A549 treated with ZK216348 at 1 μM for 4 hours (cell line): ENCODE measurements at places on chromosomes 13 and 19. TPM values are rescaled to one million over a fixed set of nuclear protein-coding genes. Genes with fewer than 3 reads are reported as not detected.

NLRP12 gene
- 0.04 TPM in 1 of 5 replicates, not detected in the others for total RNA-seq

ONECUT3 gene
- not detected in 5 replicates for total RNA-seq

ZNF569 gene
- 4.0 to 5.9 TPM (median 4.4 TPM) in 5 replicates for total RNA-seq

NKPD1 gene
- 0.08 to 0.34 TPM (median 0.32 TPM) in 5 replicates for total RNA-seq

VSTM2B gene
- total RNA-seq: not detected in 5 replicates

CEACAM3 gene
- total RNA-seq: not detected in 5 replicates

C19orf18 gene
- total RNA-seq: not detected in 5 replicates

SYCN gene
- not detected in 5 replicates for total RNA-seq

TSEN34 gene
- total RNA-seq: 69.8 to 130 TPM (median 119 TPM) in 5 replicates

IQCN gene
- 0.61 to 0.98 TPM (median 0.72 TPM) in 5 replicates for total RNA-seq

SLC17A7 gene
- total RNA-seq: 0.24 to 0.81 TPM (median 0.51 TPM) in 5 replicates

ZNF578 gene
- not detected in 5 replicates for total RNA-seq

PPP1R15A gene
- 80.7 to 142 TPM (median 101 TPM) in 5 replicates for total RNA-seq

ERICH6B gene
- not detected in 5 replicates for total RNA-seq

RPS15 gene
- 1,281 to 1,998 TPM (median 1,712 TPM) in 5 replicates for total RNA-seq

METTL21C gene
- total RNA-seq: not detected in 5 replicates

BLVRB gene
- total RNA-seq: 196 to 343 TPM (median 318 TPM) in 5 replicates

ELSPBP1 gene
- total RNA-seq: not detected in 5 replicates

PEAK3 gene
- 0.07 TPM in 1 of 5 replicates, not detected in the others for total RNA-seq

TBXA2R gene
- total RNA-seq: 0.74 to 1.3 TPM (median 0.90 TPM) in 5 replicates

KLK6 gene
- 0.22 to 1.1 TPM (median 0.66 TPM) in 5 replicates for total RNA-seq

ZNF730 gene
- total RNA-seq: not detected in 5 replicates

POLR1D gene
- 141 to 195 TPM (median 155 TPM) in 5 replicates for total RNA-seq

MEDAG gene
- 0.13 to 0.47 TPM (median 0.21 TPM) in 4 of 5 replicates, not detected in the other for total RNA-seq

KLK5 gene
- not detected in 5 replicates for total RNA-seq

CYP4F3 gene
- 2.2 to 3.4 TPM (median 3.0 TPM) in 5 replicates for total RNA-seq

IGFL1 gene
- total RNA-seq: 1.3 to 3.8 TPM (median 2.4 TPM) in 5 replicates

ZNF723 gene
- total RNA-seq: not detected in 5 replicates

FARP1 gene
- 11.2 to 17.6 TPM (median 12.7 TPM) in 5 replicates for total RNA-seq

ZNF418 gene
- total RNA-seq: 0.58 to 0.97 TPM (median 0.84 TPM) in 5 replicates

ODAD3 gene
- total RNA-seq: 1.1 to 2.1 TPM (median 1.3 TPM) in 5 replicates

KLHL1 gene
- total RNA-seq: not detected in 5 replicates

SIGLEC12 gene
- not detected in 5 replicates for total RNA-seq

CNFN gene
- 35.4 to 51.0 TPM (median 43.8 TPM) in 5 replicates for total RNA-seq

VRK3 gene
- total RNA-seq: 33.0 to 41.1 TPM (median 38.8 TPM) in 5 replicates

ZSCAN1 gene
- total RNA-seq: not detected in 5 replicates

FUZ gene
- total RNA-seq: 9.3 to 17.9 TPM (median 15.0 TPM) in 5 replicates

ACER1 gene
- not detected in 5 replicates for total RNA-seq

RLN3 gene
- total RNA-seq: not detected in 5 replicates

LILRB2 gene
- 0.05 to 0.14 TPM (median 0.05 TPM) in 3 of 5 replicates, not detected in the others for total RNA-seq

ZSCAN18 gene
- 1.4 to 2.8 TPM (median 2.6 TPM) in 5 replicates for total RNA-seq

THSD1 gene
- 7.3 to 8.2 TPM (median 7.6 TPM) in 5 replicates for total RNA-seq

ZNF577 gene
- 0.06 to 0.13 TPM in 2 of 5 replicates, not detected in the others for total RNA-seq

SHC2 gene
- 0.58 to 1.2 TPM (median 1.0 TPM) in 5 replicates for total RNA-seq
